ENCODE measurements at places on chromosomes 16 and 17. TPM values are rescaled to one million over a fixed set of nuclear protein-coding genes. Genes with fewer than 3 reads are reported as not detected.

GRCh38 chr16:89564476-89565255, 4.2 kb downstream of the RPL13 start:
- no peak for DNase-seq
- no peaks in the 10 kb centered on the region for H3K27me3 ChIP-seq
- peaks cover 27% of the 10 kb centered on the region for H3K4me1 ChIP-seq
- H3K27ac ChIP-seq = no peak overlapping the region

GRCh38 chr16:81442220-81442915, 2.2 kb upstream of the CMIP start:
- no peak overlapping the region for H3K27ac ChIP-seq
- peak; percentile 39 for DNase-seq
- no peaks in the 10 kb centered on the region for H3K4me1 ChIP-seq
- no peak overlapping the region for H3K4me3 ChIP-seq
- no peaks in the 10 kb centered on the region for H3K36me3 ChIP-seq
- H3K27me3 ChIP-seq = no peaks in the 10 kb centered on the region

- peaks cover 7% of the 10 kb centered on the region for H3K4me1 ChIP-seq
- H3K27ac ChIP-seq = no peak overlapping the region
- H3K36me3 ChIP-seq = peaks cover 2% of the 10 kb centered on the region
- DNase-seq = no peak
- H3K4me3 ChIP-seq = no peak overlapping the region
Measured at GRCh38 chr17:17579691-17580090, 11.8 kb downstream of the PEMT start.

DNA sequence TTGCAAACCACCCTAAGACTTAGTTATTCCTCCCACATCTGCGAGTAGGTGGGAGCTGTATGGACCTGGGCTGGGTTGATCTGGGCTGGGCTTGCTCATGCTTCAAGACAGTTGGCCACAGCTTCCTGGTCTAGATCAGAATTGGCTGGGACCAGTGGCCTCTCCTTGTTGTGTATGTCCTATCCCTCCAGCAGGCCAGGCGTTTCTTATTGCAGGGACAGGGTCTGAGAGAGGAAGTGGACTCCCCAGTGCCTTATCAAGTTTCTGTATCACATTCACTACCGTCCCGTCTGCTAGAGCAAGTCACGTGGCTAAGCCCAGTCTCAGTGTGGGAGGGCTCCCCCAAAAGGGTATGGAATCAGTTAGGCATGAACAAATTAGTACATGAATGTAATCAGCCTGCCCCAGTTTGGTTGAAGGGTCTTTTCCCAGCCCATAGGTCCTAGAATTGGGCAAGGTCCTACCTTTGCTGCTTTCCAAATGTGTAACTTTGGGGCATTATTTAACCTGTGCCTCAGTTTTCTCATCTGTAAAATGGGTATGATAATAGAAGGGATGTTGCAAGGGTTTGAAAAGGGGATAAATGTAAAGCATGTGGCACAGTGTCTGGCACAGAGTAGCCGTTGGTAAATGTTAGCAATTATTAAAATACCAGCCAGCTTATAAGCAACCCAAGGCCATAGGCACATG, 36.0 kb downstream of the NKD1 start:
- no peak overlapping the region for H3K27ac ChIP-seq
- no peaks in the 10 kb centered on the region for H3K36me3 ChIP-seq
- DNase-seq = peak; percentile 66
- H3K4me1 ChIP-seq = no peaks in the 10 kb centered on the region

- no peak overlapping the region for H3K4me3 ChIP-seq
- peak; percentile 73 for DNase-seq
Measured at GRCh38 chr17:83155128-83156121, 76.0 kb downstream of the METRNL start.

- no peaks in the 10 kb centered on the region for H3K27me3 ChIP-seq
- H3K4me3 ChIP-seq = no peak overlapping the region
- H3K36me3 ChIP-seq = no peaks in the 10 kb centered on the region
- no peaks in the 10 kb centered on the region for H3K4me1 ChIP-seq
- no peak overlapping the region for H3K27ac ChIP-seq
Measured at GRCh38 chr17:17305281-17305801, 2.2 kb downstream of the NT5M start.

GRCh38 chr17:67942810-67943209, 53.5 kb downstream of the C17orf58 start:
- no peak overlapping the region for H3K4me3 ChIP-seq
- peaks cover 30% of the 10 kb centered on the region for H3K36me3 ChIP-seq
- no peak overlapping the region for H3K27ac ChIP-seq
- DNase-seq = no peak
- no peaks in the 10 kb centered on the region for H3K4me1 ChIP-seq
- no peaks in the 10 kb centered on the region for H3K27me3 ChIP-seq

- H3K27ac ChIP-seq = no peak overlapping the region
- H3K4me1 ChIP-seq = peaks cover 10% of the 10 kb centered on the region
- no peak overlapping the region for H3K4me3 ChIP-seq
- H3K27me3 ChIP-seq = no peaks in the 10 kb centered on the region
- peak; percentile 70 for DNase-seq
- H3K36me3 ChIP-seq = no peaks in the 10 kb centered on the region
Measured at GRCh38 chr17:46869975-46870803, 18.8 kb downstream of the WNT9B start.

GRCh38 chr16:49336581-49336980, 37.0 kb upstream of the C16orf78 start:
- H3K27ac ChIP-seq = no peak overlapping the region
- no peak overlapping the region for H3K4me3 ChIP-seq
- H3K27me3 ChIP-seq = no peaks in the 10 kb centered on the region
- DNase-seq = no peak
- H3K4me1 ChIP-seq = no peaks in the 10 kb centered on the region
- no peaks in the 10 kb centered on the region for H3K36me3 ChIP-seq

DNA sequence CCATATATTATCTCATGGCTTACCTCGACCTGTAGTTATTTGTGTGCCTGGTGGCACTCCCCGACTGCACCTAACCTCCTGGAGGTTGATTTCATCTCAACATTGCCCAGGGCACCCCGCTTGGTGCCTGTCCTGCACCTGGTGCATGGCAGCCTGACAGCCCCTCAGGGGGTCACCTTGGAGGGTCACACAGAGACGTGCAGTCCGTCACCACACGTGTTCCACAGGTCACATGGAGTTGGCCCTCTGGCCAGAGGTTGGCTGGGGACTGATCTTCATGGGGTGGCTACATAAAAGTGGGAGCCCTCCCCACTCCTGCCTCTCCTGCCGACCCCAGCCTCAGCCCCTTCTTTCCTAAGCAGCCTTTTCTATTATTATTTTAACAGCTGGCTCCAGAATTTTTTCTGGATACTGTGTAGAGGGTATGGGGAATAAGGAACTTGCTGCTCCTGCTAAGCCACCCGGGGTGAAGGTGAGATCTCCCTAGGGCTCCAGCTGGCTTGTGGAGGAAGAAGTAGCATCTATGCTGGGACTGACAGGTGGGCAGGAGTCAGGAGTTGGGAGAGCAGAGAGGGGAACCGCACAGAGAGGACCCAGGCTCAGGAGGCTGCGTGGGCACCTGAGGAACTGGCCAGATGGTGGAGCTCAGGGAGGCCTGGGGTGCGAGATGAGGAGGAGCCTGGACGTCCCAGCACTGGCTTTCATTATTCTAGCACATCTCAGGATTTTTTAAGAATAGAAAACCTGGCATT, 12.5 kb upstream of the NKD1 start:
- peak; percentile 12 for DNase-seq
- H3K4me3 ChIP-seq = no peak overlapping the region
- H3K27me3 ChIP-seq = no peaks in the 10 kb centered on the region
- no peak overlapping the region for H3K27ac ChIP-seq
- H3K4me1 ChIP-seq = no peaks in the 10 kb centered on the region

The NATD1 gene
- total RNA-seq = 14.2 TPM

The YPEL3 gene
- total RNA-seq = 40.0 TPM

The KRT16 gene
- total RNA-seq = 3.1 TPM

The C1QL1 gene
- 0.76 TPM for total RNA-seq

The KRTAP4-4 gene
- not detected for total RNA-seq
